Thyroid gland (tissue), 4 donors: ENCODE measurements at places on chromosomes 5 and 9.

GRCh38 chr9:112061152-112061740 is 113.9 kb downstream of the SUSD1 start:
- DNase-seq: peak; percentile 14

GRCh38 chr9:35079041-35079425 is 709 bp downstream of the FANCG start:
- DNase-seq: no peak

DNA sequence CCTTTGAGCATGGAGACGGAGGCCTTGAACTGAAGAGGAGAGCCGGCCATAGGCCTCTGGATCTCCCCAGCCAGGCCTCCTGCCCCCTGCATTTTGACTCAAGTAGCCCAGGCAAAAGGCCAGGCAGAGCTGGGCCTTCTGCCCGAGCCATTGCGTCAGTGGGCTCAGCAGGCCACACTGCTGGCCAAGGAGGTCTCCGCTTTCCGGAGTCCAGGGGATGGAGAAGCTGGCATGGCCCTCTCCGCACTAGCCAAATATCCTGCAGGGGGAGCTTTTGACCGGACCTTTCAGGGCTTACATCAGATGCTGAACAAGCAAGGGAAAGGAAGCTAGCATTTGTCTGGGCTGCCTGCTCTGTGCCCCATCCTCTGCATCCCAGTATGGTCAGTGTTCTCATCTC is 386.8 kb downstream of the TRIM36 start:
- peak; percentile 62 for DNase-seq

- no peak for DNase-seq
Measured at GRCh38 chr5:173920866-173921555, 32.9 kb downstream of the CPEB4 start.

GRCh38 chr5:87300744-87301143 is 33.1 kb downstream of the RASA1 start:
- DNase-seq: no peak

DNA sequence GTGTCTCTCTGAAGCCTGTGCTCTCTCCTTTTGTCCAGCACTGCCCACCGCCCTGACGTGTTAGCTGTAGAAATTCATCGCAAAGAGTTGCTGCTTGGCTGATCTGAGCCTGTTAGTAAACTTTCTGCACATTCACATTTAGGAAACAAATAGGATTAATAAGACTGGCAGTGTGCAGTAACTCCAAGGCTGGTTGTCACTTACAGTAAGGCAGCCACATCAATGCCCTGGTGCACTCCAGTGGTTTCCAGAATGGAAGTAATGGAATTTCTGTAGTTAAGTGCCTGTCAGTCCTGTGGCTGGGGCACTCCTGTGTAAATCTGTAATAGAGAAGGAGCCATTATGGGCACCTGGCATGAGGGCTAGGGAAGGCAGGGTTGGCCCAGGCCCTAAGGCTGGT is 70.6 kb downstream of the DOCK2 start:
- DNase-seq: no peak

GRCh38 chr5:9497347-9497746 is 48.5 kb downstream of the SEMA5A start:
- DNase-seq: no peak

DNA sequence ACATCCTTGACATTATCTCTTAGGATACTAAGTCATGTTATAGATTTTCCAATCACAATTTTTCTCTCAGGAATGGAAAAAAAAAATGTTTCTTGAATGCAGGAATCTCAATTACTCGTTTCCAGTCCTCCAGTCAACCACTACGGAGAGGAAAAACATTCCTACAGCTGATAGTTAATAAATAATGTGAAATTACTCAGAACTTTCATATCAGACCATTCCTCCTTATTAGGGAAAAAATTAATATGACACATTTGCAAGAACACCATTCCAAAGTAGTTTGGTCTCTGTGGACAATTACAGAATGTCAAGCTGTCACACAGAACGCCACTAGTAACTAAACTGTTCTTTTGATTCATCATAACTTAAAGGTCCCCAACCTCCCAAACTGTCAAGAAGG is 31.5 kb downstream of the MED27 start:
- no peak for DNase-seq

- DNase-seq: no peak
Measured at GRCh38 chr9:7178729-7179128, 421.0 kb downstream of the KDM4C start.

- DNase-seq: no peak
Measured at GRCh38 chr9:124869466-124869985, 7.6 kb downstream of the ARPC5L start.

DNA sequence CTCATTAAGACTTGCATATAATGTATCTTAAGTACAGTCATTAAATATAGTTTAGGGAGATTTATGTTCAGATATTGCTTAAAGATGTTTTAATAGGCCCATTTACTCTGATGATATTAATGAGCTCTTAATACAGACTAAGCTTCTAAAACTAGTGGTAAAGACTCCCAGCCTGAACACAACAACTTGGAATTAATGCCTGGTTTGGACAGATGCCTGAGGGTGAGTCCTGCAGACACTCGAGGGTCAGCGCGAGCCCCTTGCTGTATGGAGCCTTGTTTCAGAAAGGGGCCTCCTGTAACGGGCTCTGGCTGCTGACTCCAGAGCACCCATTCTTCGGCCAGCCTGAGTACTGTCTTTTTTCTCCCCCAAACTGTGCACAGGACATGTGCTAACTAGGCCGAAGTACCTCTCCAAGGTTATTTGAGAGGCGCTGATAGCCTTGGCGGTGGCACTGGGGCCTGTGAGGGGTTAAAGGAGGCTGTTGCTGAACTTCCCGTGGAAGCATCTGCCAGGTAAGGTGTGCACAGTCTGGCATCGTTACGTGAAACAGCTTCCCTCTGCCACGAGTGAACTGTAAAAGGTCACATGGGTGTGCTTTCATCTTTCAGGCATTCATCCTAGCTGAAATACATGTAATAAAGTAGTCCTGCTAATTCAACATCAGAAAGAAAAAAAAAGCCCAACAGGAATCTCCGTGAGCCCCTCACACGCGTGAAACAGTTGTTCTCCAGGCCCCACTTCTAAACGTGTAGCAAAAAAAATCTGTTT is 113.4 kb downstream of the MVB12B start:
- no peak for DNase-seq

DNA sequence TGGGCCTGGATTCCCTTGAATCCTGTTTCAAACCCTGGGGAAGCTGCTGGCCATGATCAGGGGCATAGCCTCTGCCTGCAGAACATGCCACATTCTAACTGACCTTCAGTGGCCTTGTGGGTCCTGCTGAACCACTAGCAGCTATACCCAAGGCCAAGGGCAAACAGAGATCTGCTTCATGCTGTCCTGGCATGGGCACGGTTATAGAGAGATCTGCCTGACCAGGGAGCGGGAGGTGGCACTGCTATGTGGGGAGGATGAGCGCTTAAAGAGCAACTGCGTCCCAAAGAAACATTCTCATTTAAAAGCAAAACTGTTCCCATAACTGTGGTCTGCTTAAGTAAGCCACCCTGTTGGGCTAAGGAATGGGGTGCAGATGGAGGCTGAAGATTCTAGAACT is 36.5 kb upstream of the SYNPO start:
- DNase-seq: no peak

- DNase-seq: no peak
Measured at GRCh38 chr9:130058887-130059286, 5.2 kb downstream of the GPR107 start.

DNA sequence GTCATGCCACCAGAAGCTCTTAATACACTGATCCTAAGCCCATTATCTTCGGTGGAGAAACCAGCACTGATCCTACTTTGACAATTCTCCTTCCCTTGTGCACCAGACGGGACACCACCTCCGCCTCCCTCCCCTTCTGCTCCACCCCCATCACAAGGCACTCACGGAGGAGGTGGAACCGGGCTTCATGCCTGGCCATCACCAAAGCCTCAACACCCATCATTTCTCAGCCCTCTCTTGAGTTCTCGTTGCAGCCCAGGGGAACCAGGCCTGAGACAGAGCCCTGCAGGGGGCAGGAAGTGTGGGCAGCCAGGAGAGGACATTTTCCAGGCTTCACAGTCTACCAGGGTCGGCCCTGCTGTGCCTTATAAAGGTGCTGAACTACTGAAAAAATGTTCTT is 160.5 kb downstream of the GOLPH3 start:
- no peak for DNase-seq

GRCh38 chr5:113331209-113331551 is 103.6 kb downstream of the TSSK1B start:
- DNase-seq: no peak

DNA sequence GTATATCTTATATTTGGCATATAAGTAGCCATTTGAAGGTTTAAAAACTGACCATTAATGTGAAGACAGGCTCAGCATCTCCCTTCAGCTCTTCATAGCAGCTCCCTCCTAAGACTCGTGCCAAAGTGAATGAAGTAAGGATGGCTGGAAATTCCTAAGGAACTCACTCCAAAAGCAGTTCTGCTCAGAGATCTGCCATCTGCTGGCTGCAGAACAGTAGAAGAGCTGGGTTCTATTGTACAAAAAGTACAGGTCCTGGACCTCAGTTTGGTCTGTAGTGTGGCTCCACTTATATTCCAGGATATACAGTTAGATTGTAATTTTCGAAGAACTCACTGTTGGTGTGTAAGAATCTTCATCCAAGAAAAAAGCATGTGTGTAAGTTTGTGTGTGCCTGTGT is 104.9 kb upstream of the RUSC2 start:
- no peak for DNase-seq

GRCh38 chr5:133236976-133237375 is 185.2 kb downstream of the HSPA4 start:
- DNase-seq: no peak

- DNase-seq: peak; percentile 53
Measured at GRCh38 chr9:112097712-112098688, 77.1 kb downstream of the SUSD1 start.

DNA sequence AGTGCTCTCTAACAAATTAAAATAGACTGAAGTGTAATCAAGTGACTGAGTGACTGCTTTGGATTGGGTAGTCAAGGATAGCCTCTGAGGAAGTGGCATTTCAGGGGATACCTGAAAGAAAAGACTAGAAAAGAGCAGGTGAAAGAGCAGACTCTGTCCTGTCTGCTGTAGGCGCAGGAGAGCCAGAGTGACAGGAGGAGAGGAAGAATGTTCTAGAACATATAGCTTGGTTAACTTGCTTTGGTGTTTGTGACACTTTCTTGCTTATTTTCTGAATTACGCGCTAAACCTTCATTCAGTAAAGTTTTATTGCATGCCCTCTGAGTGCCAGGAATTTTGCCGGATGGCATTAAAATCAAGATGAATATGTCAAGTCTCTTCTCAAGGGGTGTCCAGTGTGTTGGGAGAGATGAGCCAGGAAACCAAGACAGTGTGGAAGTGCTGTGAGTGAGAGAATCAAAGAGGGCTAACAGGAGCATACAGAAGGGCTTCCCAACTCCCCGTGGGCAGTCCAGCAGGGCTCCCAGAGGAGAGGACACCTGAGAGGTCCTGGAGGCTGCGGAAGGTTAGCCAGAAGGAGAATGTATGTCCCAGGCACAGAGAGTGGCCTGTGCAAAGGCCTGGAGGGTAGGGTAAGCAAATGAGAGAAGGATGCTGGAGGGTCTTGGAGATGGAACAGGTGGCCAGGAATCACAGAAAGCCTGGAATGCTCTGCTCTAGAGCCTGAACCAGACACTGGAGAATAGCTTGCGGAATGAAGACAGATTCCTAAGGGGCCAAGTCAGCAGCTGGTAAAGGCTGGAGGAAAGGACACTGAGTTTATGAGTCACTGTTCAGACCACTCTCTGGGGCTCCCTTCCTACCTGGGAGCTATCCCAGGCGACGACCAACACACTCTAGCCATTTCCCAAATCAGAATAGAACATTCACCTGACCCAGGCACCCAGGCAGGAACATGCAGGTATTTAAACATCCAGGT is 59.3 kb downstream of the SLC22A5 start:
- DNase-seq: no peak

- DNase-seq: peak; percentile 50
Measured at GRCh38 chr5:132385326-132386105, 16.0 kb downstream of the SLC22A5 start.

- DNase-seq: no peak
Measured at GRCh38 chr9:132241840-132242620, 80.2 kb downstream of the NTNG2 start.

DNA sequence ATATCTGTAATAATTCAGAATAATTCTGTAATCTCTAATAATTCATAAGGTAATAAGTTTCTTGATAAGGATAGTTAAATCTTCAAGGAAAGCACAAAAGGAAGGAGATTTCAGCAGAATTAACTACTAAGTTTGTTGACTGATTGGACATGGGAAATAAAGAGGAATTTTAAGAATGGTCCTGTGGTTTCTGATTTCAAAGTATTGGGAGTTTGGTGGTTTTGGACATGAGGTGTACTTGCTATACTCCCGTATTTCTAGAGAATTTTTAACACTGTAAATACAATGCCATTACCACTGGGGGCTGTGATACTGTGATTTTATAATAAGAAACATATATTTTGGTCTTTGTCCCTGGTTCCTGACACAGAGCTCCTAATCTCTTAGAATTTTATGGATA is 123.9 kb downstream of the UNC13B start:
- no peak for DNase-seq

DNA sequence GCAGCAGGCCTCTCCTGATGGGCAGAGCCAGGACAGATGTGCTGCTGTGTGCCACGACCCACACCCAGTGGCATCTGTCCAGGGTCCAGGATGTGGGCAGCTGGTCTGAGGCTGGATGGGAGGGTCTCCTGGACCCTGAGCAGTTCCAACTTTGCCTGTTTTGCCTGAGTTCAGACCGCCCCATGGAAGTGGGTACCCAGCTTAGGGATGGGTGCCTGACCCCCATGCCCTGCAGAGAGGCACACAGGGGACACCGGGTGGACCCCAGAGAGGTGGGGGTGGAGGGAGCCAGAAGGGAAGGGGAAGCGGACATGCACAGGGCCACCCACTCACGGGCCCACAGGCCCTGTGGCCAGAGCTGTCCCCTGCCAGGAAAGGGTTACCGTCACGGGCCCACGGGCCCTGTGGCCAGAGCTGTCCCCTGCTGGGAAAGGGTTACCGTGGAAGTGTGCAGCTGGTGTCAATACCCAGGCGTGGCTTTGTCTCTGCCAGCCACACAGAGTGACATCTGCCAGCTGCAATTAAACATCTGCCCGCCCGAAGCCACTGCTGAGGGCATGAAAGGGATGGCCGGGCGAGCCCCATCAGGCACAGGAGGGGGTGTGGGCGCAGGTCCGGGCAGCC is 50.0 kb downstream of the NACC2 start:
- no peak for DNase-seq

GRCh38 chr5:34865091-34865490 is 26.1 kb downstream of the TTC23L start:
- DNase-seq: no peak

GRCh38 chr5:139147483-139148087 is 50.6 kb downstream of the SIL1 start:
- DNase-seq: peak; percentile 71

DNA sequence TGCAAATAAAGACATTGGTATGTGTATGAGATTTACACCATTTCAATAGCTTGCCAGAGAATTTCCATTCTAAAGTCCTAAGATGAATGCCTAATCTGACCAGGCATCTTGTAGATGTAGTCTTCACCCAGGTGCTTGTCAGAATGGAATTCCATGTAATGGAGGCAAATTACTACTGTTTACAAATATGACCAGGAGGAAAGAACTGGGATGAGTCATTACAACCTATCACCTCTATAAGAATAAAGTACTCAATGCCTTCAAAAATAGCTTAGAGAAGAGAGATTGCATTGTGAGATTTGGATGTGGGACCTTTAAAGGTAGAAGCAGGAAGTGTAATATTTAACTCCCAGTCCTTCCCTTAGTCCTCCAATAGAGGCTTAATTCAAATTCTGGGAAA is 507.0 kb upstream of the PTGER4 start:
- no peak for DNase-seq

- DNase-seq: no peak
Measured at GRCh38 chr5:25970906-25971489, 1067.4 kb downstream of the CDH9 start.
